HFFc6 (cell line): ENCODE measurements at places on chromosomes 7 and 10. TPM values are rescaled to one million over a fixed set of nuclear protein-coding genes. Genes with fewer than 3 reads are reported as not detected.

PILRA gene
- 0.30 to 0.36 TPM (median 0.31 TPM) in 3 replicates for total RNA-seq

CADPS2 gene
- total RNA-seq, result not detected in 2 replicates

GRCh38 chr10:98167191-98167590 is 32.7 kb downstream of the R3HCC1L start:
- H3K27ac ChIP-seq, result no peak overlapping the region
- H3K4me3 ChIP-seq, result no peak overlapping the region
- DNase-seq, result no peak

DNA sequence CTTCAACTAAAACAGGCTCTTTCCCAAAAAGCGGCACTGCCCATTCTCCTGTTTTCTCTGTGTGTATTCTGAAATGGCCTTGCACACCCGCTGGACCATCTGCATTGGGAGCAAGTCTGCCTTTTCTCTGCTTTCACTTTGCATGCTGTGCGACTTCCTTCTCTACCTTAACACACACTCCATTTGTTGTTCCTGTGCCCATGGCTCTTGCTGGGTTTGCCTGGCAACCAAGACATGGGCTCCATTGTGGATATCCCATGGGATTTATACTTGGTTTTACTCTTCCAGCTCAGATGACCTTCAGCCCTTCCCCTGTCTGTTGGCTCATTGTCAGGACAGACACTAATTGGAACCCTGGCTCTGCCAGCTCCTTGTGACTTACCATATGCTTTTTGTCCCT is 465.3 kb downstream of the REEP3 start:
- H3K27ac ChIP-seq, result no peak overlapping the region
- no peaks in the 10 kb centered on the region for H3K27me3 ChIP-seq
- no peak for DNase-seq
- no peaks in the 10 kb centered on the region for H3K36me3 ChIP-seq

ANKRD30A gene
- not detected in 3 replicates for total RNA-seq

GRCh38 chr10:120406376-120406775 is 50.7 kb upstream of the PLPP4 start:
- H3K27me3 ChIP-seq, result peaks cover 4% of the 10 kb centered on the region; the same call in 1 of the 2 replicates
- no peak for DNase-seq
- H3K27ac ChIP-seq, result no peak overlapping the region
- no peak overlapping the region for H3K4me3 ChIP-seq
- H3K4me1 ChIP-seq, result peaks cover 48% of the 10 kb centered on the region
- H3K36me3 ChIP-seq, result peaks cover 6% of the 10 kb centered on the region

GRCh38 chr10:80614576-80615416 is 77.1 kb downstream of the SH2D4B start:
- no peak overlapping the region for H3K4me3 ChIP-seq
- H3K27ac ChIP-seq, result no peak overlapping the region
- H3K36me3 ChIP-seq, result no peaks in the 10 kb centered on the region

OR9A2 gene
- not detected in 2 replicates for total RNA-seq

DNA sequence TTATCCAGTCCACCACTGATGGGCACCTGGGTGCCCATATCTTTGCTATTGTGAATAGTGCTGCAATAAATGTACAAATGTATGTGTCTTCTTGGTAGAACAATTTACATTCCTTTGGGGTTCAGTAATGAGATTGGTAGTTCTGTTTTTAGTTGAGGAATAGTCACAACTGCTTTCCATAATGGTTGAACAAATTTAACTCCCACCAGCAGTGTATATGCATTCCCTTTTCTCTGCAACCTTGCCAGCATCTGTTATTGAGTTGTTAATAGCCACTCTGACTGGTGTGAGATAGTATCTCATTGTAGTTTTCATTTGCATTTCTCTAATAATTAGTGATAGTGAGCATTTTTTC is 27.8 kb downstream of the COA1 start:
- peaks cover 70% of the 10 kb centered on the region for H3K4me1 ChIP-seq
- DNase-seq, result peak; percentile 13
- peaks cover 25% of the 10 kb centered on the region for H3K36me3 ChIP-seq

- no peaks in the 10 kb centered on the region for H3K27me3 ChIP-seq
- no peak for DNase-seq
- H3K4me3 ChIP-seq, result no peak overlapping the region
- no peaks in the 10 kb centered on the region for H3K36me3 ChIP-seq
These were observed 850.3 kb upstream of the SORCS1 start for GRCh38 chr10:108014902-108015177.

TNS3 gene
- total RNA-seq, result 50.8 to 71.3 TPM (median 69.1 TPM) in 3 replicates

GRCh38 chr10:123926401-123927264 is 35.0 kb upstream of the CPXM2 start:
- H3K27me3 ChIP-seq, result no peaks in the 10 kb centered on the region
- H3K36me3 ChIP-seq, result peaks cover 9% of the 10 kb centered on the region
- H3K4me3 ChIP-seq, result no peak overlapping the region

DNA sequence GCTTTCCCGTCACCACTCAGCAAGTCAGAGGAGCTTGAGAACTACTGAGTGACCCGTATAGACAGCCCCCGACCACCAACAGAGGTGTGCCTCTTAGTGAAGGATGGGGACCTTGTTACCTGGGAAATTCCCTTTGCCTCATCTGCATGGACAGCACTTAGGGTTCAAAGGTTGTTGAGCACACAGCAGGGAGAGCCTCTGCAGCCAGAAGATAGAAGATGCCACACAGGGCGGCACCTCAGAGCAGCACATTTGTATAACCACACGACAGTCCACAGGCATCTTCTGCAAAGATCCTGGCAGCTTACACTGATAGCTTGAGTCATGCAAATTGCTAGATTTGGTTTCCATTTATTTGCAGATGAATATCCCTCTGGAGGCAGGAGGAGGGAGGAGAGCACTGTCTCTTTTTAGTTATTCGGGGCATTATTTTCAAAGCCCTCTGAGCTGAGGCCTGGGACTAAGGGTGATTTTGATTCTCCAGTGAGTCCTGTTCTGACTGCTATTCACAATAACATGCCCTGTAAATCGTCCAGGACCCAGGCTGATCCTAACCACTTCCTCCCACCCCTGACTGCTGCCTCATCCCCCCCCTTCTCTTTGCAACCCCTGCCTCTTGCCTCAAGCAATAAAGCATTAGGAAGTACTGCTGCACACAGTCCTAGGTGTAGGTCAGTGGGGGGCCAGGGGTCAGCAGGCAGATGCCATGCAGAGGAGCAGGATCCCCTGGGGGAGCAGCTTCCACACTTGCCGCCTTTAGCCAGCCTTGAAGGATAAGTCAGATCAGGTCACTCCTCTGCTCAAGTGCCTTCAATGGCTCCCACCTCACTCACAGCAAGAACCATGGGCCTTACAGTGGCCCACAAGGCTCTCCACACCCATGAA is 24.6 kb upstream of the INMT start:
- no peak overlapping the region for H3K27ac ChIP-seq
- H3K27me3 ChIP-seq, result peaks cover 55% of the 10 kb centered on the region
- no peak overlapping the region for H3K4me3 ChIP-seq
- peak; percentile 27 for DNase-seq
- H3K4me1 ChIP-seq, result no peaks in the 10 kb centered on the region

DNA sequence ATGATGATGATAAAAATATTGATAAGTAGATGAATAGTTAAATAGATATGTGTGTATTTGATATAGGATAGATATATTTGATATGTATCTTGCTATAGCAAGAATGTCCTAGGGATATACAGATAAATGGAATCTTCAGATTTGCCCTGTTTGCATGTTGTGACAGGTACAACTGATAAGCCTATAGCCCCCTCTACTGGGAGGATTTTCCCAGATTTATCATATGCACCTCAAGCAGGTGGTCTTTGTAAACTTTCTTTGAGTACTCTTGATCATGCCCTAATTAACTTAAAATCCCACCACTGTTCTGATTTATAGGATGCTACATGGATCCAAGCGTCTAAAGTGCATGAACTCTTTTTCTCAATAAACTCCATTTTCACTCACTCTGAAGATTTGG is 1050.7 kb downstream of the SORCS3 start:
- H3K4me3 ChIP-seq, result no peak overlapping the region
- DNase-seq, result no peak
- H3K27me3 ChIP-seq, result no peaks in the 10 kb centered on the region

DNA sequence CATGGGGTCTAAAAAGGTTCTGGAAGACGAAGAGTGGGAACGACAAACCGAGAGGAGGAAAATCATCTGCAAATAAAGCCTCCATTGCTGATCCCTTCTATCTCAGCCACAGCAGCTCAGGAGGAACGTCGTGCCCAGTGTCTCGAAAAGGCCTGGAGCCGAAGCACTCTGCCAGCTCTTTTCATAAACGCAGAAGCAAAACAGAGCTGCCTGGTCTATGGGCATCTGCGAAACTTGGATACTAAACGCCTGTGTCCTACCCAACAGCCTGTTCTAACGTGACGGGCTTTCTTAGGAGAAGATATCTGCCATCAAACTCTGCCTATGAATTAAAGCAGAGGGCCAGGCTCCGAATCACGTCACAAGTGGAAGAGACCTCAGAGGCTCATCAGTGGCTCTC is 68.7 kb downstream of the GNA12 start:
- peaks cover 33% of the 10 kb centered on the region for H3K36me3 ChIP-seq
- H3K4me1 ChIP-seq, result peaks cover 13% of the 10 kb centered on the region
- H3K27me3 ChIP-seq, result no peaks in the 10 kb centered on the region
